Naive thymus-derived CD4-positive, alpha-beta T cell (primary cell): ENCODE measurements at places on chromosomes 1 and 21. TPM values are rescaled to one million over a fixed set of nuclear protein-coding genes. Genes with fewer than 3 reads are reported as not detected.

DNA sequence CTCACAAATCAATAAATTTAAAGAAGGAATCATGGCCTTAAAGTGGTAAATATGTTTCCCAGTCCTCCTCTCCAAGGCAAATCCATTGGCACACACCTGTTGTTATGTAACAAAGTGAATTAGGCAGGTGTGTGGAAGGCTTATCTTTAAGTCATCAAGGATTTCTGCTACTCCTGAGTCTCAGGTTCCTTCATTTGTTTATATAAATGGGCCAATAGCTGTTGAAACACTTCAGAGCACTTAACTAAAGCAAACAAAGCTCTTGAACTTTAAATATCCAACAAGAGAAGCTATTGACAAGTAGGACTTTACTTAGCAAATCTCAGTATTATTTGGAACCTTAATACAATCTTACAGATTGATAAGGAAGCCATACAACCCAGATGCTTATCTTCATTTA lies 99.3 kb upstream of the ESRRG start:
- H3K4me1 ChIP-seq: no peaks in the 10 kb centered on the region
- no peak for DNase-seq
- H3K36me3 ChIP-seq: no peaks in the 10 kb centered on the region
- H3K27me3 ChIP-seq: no peaks in the 10 kb centered on the region
- no peak overlapping the region for H3K4me3 ChIP-seq

DNA sequence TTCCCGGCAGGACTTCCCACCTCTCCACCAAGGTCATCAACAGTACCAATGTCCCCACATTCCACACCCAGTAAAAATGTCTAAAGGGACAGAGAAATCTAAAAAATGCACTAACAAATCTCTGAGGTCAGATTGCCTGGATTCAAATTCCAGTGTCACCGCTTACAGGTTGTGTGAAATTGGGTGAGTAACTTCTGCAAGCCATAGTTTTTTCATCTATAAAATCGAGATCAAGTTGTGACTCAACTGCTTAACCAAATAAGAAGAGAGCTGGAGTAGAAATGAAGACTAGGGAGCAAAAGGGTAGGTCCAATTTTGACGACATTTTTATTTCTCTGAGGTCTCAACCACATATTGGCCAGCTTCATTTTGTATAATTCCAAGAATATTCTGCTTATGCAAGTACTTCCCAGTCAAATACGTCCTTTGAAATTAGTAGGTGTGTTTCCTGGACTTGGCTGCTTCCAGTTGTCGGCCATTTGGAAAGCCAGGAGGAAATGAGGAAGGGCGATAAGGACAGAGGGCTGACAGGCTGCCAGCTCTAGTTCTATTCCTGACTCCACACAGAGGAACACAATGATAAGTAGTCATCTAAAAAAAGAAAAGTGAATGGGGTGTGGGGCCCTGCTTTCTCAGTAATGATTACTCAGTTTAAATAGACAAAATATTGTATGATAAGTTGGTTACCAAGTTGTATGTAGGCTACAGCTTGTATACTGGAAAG lies 57.7 kb upstream of the ZC3H11B start:
- H3K36me3 ChIP-seq: no peaks in the 10 kb centered on the region
- no peaks in the 10 kb centered on the region for H3K27me3 ChIP-seq
- DNase-seq: no peak
- H3K4me1 ChIP-seq: no peaks in the 10 kb centered on the region
- H3K27ac ChIP-seq: no peak overlapping the region

GRCh38 chr1:151472856-151473731 lies 13.8 kb upstream of the POGZ start:
- DNase-seq: peak; percentile 37
- no peaks in the 10 kb centered on the region for H3K27me3 ChIP-seq
- peak overlapping the region; percentile 58 for H3K4me3 ChIP-seq
- peak overlapping the region; percentile 58 for H3K27ac ChIP-seq
- H3K4me1 ChIP-seq: peaks cover 4% of the 10 kb centered on the region

Gene CFAP107
- not detected for total RNA-seq

Gene TMEM167B
- total RNA-seq: 41.2 TPM

Gene ZBTB18
- total RNA-seq: 50.5 TPM
